Occipital lobe (tissue), 3 donors: ENCODE measurements at places on chromosomes 1 and 21.

DNA sequence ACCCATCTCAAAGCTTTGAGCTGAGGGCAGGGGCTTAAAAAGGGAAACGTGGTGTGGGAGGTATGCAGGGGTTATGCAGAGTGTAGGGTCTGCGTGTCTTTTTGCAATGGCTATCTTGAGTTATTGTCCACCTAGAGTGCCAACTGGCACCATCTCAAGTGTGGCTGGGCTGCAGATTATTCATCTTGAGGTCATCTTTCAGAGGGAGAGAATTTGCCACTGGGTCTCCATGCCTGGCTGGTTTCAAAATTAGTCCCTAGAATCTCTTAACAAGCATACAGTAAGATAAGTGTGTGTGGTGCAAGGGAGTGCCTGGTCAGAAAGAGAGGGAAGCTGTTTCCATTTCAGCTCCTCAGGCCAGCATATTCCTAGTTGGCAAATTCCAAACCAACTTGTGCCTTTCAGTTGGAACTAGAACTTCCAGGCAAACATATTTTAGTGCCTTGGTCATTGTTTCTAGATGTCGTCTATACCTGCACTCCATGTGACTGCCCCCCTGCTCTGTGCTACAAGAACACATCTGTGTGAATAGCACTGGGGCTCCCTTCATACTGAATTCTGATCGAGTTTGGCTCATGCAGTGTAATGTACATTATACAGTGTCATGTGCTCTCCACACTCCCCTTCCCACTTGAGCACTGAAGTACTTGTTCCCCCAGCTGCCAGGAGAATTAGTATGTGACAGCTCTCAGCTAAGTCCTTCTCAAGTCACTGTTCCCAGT lies 5.0 kb upstream of the OR2T8 start:
- no peak for DNase-seq

GRCh38 chr21:28804089-28804670 lies 188.5 kb downstream of the LTN1 start:
- DNase-seq = no peak

DNA sequence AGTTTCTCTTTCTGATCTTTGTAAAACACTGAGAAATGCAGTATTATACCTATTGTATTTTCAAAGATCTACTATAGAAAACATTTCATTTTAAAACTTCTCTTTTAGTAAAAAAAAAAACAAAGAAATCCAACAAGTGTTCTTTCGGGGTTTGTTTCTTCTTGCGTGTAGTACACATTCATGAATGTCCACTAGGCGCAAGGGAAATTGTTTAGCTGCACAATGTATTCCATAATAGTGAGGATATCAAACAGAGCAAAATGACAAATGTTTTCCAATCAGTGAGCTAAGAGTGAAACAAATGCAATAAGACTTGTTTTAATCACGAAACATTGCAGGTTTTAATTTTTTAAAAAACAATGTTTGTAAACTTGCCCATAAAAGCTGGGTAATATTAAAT lies 68.6 kb downstream of the LHX8 start:
- DNase-seq = no peak

- DNase-seq = no peak
Observed at GRCh38 chr1:65992831-65993271, 200.2 kb downstream of the PDE4B start.

GRCh38 chr1:6288665-6289064 lies 27.8 kb upstream of the GPR153 start:
- DNase-seq = no peak

DNA sequence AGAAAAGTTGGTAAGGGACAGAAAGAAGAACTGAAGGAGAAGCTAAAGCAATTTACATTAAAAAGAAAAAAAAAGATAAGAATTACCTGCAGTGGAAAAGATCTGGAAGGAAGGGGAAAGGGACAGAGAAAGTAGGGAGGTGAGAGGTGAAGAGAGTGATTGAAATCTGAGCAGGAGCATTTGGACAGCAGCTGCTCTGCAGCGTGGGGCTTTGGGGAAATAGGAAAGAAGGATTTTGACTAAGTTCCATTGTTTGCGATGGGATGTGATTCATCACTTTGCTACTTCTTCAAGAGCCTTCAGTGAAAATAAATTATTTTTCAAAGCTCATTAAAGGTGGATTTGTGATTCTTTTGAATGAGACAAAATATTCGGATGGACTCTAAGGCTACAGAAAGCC lies 26.1 kb upstream of the NMNAT2 start:
- DNase-seq = no peak

- no peak for DNase-seq
Observed at GRCh38 chr1:36411674-36412648, 14.3 kb upstream of the LSM10 start.

GRCh38 chr1:77961392-77961791 lies 17.5 kb downstream of the FUBP1 start:
- no peak for DNase-seq

DNA sequence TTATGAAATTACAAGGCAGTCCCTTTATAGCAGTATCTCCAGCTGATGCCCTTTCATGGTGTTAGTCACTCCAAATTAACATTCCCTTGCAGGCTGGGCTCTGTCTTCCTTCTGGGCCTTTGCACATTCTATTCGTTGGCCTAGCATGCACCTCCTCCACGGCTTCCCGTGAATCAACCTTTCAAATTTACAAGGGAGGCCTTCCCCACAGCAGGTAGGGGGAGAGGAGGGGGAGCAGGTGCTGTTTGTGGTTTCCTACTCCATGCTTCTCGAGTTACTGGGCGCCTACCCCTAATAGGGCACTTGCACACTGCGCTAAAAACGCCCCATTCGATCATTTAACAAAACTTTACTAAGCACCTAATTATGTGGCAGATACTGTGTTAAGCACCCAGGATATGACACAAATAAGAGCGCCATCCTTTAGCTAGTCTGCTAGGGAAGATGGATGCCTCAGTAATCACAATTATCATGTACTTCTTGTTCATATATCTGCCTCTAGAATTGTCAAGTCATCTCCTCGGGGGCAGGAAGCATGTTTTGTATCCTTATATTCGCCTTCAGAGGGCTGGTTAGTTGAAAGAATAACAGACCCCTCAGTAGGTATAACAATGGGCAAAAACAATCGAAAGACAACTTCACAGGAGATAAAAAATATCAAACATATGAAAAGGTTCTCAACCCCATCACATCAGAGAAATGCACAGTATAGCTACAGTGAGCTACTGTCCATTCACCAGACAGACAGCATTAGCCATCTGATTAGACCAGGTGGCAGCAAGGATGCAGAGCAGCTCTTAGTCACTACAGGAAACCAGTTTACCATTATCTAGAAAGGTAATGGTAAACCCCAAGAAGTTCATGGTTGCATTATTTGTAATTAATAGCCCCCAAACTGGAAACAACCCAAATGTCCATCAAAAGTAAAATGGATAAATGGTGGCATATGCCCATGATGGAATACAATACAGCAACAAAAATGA lies 1.7 kb upstream of the ADAR start:
- DNase-seq = no peak

- DNase-seq = no peak
Observed at GRCh38 chr1:109636201-109636952, 16.7 kb downstream of the AMPD2 start.

GRCh38 chr1:157540852-157541251 lies 11.5 kb downstream of the FCRL5 start:
- DNase-seq = no peak

DNA sequence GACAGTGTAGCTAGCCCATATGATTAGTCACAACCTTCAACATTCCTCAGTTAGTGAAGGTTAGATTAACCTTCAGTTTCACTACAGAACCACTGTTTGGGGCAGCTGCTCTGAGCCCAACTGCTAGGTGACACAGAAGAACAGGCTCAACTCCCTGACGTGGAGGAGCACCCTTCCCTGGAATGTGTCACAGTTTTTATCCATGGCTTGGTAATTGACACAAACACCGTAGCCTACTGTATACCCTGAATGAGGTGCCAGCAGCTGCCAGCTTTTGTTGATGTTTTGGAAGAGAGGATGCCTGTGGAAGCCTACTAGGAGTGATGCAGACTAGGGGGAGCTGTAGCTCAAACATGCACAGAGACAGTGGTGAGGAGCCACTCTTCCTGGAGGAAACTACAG lies 56.6 kb upstream of the CR2 start:
- no peak for DNase-seq

DNA sequence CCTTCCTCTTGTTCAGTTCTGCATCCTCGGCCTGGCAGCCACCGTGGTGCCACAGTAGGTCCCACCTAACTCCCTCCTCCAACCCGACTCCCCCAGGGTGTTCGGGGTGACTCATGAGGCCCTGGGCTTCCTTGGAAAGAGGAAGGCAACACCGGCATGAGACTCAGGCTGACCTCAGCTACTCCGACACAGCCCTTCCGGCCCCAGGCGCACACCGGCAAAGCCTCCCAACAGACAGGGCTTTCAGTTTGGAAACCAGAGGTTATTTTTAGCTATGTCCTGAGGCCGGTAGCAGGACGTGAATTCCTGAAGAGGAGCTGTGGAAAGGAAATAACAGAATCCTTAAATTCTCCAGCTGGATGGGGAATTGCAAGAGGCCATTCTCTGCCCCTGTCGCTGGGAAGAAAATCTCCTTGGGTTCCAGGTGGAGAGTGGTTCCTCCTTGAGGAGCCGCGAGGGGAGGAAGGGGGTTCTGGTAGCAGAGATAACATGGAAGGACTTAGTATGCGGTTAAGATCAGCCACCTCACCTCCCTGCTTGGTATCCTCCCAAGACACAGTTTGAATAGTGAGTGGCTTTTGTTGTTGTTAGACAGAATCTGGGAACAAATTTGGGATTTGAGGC lies 24.4 kb downstream of the PLXNA2 start:
- no peak for DNase-seq

- DNase-seq = no peak
Observed at GRCh38 chr1:48740621-48741020, 36.1 kb downstream of the BEND5 start.

DNA sequence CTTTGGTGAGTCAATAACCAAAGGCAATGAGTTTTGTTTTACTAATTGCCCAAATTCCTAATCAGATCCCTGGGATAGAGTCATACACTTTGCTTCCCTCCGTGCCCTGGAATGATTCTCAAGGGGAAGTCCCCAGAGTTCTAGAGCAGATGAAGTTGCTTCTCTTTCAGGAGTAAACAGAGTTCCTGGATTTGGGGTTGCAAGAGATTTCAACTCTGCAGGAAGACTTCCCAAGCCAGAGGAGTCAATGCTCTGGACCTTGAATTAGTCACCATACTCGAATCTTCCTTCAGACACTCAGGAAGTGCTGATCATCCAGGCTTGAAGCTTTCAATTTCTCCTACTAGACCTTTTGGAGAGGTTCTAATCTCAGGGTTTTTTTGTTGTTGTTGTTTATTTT lies 39.6 kb downstream of the FCER1A start:
- DNase-seq = no peak

DNA sequence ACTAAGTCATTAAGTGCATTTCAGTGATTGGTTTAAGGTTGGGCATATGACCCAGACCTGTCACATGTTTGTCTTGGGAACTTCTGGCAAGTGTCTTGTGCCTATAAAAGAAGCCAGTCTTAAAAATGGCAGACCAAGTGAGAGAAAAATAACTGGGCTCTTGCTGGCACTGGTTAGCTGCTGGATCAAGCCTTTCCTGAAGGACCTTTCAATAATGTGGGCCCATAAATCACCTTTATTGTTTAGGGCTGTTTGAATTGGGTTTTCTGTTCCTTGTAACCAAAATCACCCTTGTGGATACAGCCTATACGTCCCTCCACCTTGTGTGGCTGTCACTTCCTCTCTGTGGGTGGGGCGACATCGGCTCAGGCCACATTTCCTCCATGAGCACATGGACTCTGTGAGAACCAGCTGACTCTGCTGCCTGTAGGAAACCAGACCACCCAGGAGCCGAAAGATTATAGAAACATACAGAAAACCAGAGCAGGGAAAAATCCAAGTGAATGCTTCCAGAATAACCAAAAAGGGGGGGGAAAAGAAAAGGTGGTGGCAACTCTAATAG lies 25.6 kb upstream of the WNT4 start:
- DNase-seq = no peak

DNA sequence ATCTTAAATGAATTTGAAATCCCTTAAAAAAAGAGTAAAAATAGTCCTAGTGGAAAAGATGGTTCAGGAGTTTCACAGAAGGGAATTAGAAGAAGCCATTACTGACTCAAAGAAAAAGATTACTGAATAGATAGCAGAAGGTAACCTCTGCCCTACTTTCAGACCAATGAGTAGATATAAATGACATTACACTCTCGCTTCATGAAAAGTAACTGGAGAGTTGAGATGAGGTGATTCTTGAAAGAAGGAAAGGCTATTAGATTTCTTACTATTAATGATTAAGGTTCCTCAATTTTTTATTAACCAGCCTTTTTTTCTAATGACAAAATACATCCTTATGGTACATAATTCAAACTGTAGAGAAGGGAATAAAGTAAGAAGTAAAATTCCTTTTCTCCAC lies 28.3 kb downstream of the CCN1 start:
- no peak for DNase-seq

DNA sequence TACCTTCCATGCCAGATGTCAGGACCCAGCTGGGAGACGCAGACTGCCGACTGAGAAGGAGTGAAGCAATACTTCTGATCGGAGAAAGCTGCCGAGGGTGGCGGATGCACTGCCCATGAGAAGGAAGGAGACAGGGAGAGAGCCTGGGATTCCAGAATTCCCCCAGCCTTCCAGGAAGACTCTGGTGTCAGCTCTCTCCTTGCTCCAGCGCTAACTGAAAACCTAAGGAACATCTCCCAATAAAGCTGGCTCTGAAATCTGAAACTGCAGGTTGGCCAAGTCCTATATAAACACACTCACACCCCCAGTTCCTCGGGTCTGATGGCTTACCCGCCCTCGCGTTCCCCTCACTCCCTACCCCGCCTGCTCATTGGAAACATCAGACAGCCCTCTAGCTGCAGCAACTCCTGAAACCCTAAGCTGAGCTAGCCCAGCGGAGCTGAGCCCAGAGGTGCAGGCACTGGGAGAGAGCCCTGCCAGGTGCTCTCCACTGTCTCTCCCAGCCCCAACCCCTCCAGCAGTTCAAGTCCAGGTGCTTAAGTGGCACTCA lies 52.3 kb downstream of the PLEKHA6 start:
- DNase-seq = peak; percentile 52

DNA sequence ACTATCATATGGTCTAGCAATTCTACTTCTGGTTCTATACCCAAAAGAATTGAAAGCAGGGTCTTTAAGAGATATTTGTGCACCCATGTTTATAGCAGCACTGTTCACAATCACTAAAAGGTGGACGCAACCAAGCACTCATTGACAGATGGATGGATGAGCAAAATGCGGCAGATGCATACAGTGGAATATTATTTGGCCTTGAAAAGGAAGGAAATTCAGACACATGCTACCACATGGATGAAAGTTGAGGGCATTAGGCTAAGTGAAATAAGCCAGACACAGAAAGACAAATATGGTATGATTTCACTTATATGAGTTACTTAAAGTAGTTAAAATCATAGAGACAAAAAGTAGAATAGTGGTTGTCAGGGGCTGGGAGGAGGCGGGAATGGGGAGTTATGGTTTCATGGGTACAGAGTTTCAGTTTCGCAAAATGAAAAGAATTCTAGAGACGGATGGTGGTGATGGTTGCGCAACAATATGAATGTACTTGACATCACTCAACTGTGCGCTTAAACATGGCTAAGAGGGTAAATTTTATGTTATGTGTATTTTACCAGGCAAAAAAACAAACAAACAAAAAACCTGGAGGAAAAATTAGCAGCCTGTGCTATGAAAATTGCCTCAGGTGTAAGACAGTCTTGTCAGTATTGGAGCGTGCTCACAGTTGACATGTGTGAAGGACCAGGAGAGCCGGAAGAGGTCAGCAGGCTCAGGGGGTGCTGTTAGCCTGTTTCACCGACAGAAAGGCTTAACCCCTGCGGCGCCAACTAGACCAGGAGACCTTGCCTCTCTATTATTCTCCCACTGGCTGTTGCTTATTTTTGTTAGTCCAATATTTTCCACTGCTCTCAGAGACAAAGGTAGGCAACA lies 26.5 kb downstream of the CD247 start:
- DNase-seq = no peak

- DNase-seq = no peak
Observed at GRCh38 chr1:15167386-15167785, 13.8 kb downstream of the TMEM51 start.
